Fibroblast of the aortic adventitia (primary cell): ENCODE measurements at places on chromosomes 13 and 19.
A peak's percentile ranks its signal among the peaks of the same experiment; 100 is the strongest.

DNA sequence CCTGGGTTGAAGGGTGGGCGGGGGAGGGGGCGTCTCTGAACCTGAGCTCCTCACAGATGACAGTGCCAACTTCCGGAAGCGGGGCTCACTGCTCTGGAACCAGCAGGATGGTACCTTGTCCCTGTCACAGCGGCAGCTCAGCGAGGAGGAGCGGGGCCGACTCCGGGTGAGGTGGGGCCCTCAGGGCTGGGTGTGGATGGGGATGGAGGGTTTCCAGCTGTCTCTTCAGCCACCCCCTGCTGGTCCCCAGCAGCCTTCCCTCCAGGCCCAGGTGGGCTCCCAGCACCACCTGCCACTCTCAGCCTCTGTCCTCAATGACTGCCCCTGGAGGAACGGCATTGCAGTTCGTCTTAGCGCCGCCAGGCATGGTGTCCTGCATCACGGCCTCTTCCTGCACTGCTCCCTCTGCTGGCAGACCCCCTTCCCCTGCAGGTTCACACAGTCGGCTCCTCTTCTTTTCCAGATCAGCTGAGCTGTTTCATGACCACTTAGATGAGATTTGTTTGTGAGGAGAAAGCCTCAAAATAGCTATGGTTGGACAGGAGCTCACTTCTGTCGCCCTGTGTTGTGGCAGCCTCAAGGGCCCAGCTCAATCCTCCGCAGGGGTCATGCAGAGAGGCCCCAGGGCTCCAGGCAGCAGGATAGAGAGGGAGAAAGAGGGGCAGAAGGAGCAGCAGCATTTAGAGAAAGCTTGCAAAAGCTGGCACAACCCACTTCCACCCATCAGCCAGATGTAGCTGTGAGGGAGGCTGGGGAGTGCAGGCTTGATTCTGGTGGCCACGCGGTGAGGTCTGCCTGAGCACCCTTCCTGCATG, 2.5 kb upstream of the GARIN5A start:
- peak; percentile 51 for DNase-seq

DNA sequence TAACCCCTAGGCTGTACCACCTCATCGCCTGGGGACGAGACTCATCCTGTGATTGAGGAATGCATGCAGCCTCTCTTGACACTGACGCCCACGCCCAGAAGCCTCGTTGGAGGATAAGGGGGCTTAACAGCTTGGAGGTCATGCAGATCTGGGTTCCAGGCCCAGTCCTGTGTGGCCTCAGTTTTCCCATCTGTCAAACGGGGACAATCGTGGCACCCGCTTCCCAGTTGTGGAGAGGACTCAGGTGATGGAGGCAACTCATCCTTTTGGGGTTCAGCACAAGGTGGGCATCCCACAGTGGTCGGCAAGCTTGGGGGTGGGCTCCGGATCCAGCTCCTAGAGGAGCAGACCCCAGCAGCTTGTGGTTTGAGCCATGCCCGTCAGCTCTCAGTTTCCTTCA, 1.4 kb upstream of the LGI4 start:
- no peak for DNase-seq

DNA sequence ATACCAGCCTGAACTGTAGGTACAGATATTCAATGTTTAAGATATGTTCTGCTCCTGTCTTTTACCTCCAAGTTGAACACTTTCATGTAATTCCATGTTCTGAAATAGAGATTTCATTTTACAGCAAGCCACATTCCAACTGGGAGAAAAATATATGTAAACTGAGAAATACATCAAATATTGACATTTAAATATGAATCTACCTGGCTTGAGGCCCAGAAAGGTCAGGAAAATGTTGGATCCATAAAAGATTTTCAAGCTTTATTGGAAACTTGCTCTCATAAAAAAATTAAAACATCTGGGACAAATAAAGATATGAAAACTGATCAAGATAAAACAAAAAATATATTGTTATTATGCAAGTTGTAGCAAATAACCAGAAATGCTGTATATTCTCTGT, 1078.7 kb upstream of the ATXN8OS start:
- DNase-seq = no peak

DNA sequence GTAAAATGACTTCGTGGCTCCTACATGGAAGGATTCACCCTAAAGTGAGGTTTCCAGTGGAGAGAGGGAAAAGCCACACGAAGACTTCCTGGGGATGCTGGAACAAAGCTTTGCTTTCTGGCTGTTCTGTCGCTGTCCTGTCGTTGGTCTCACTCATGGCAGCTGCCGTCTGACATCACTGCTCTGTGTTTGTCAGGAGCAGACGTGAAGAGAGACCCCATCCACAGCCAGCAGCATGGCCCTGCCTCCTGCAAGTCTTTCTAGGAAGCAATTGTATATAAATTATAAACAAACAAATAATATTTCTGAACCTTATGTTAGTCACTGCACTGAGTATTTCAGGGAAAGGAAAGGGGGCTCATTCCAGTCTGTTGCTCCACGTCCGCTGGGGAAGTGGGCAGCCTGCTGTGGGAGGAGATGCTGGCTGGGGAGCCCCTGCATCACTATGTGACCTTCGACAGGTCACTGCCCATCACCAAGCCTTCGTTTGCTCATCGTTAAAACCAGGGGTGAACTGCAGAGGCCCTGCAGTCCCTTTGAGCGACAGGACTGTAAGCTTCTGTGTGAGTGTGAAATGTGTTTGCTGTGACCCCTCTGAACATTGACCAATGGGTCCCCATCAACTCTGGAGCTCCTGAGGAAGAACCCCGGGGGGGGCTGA, 151.0 kb downstream of the DCT start:
- DNase-seq = no peak

DNA sequence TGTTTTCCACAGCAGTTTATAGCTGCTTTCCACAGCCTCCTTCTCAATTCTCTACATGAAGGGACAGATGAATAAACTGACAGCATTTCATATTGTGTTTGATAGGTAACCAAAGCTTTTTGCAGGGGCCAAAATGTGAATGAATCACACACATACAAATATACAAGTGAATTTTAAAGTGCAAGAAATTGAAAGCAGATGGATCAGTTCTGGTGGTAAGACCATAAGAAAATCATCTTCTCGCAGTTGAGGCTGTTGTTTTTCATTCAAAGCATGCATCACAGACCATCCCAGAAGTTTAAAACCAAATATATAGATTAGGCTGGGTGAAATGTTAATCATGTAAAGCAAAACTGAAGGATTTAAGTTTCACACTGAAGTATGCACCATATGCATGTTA, 1569.4 kb downstream of the PCDH9 start:
- DNase-seq = no peak

DNA sequence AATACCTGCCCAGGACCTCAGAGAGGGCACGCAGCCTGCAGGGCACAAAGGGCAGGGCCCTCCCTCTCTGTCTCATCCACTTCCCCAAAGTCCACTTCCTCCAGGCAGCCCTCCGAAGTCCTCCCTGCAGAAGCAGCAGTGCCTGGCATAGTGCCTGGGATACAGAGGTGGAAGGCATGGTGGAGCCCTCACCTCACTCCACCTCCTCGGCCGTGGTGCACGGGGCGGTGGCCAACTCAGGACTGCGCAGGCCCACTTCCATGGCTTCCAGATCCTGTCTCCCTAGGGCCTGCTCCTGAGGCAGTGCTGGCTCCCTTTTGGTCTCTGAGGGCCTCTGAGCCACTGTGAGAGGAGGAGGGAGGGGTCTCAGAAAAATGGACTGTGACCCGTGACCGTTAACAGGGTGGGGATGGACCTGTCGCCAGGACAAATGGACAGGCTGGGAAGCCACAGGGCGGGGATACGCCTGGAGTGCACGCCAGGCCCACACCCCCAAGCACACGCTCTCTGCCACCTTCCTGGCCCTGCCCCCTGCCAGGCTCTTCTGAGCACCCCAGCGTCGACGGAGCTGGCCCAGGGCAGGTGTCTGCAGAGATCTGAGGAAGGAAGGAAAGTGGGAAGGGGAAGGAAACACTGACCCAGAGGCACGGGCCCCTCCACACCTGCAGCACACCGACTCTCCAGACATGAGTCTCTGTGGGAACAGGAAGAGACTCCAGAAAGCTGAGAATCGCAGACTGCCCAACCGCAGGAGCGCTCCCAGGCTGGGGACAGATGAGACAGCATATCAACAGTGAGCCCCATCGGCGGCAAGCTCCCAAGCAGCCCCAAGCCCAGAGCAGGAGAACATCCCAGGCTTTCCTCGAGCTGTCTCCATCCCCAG, 8.4 kb downstream of the REXO1 start:
- no peak for DNase-seq

- no peak for DNase-seq
Observed at GRCh38 chr13:99289271-99289670, 17.9 kb downstream of the GPR183 start.

GRCh38 chr19:41810301-41810700, 13.9 kb downstream of the CEACAM3 start:
- no peak for DNase-seq

DNA sequence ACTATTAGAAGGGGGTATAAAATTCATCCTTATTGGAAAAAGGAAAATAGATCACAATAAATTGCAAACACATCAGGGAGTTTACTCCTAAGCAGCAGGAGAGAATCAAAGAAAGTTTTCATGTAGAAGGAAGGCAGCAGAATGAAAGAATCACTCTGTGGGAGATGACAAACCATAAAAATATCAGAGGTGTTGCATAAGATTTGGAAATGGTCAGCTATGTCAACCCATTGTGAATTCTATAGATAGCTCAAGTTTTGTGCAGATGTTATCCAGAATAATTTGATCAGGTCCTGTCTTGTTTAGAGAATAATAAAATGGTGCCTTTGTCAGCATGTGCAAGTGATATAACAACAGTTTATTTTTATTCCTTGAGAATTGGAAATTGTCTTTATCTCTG, 622.4 kb downstream of the DCT start:
- peak; percentile 61 for DNase-seq
